Stimulated activated CD8-positive, alpha-beta memory T cell treated with anti-CD3 and anti-CD28 coated beads, Interleukin-7, amount 100 ng/mL, for 24 hours (primary cell): ENCODE measurements at places on chromosomes 1 and 21.
A peak's percentile ranks its signal among the peaks of the same experiment; 100 is the strongest.

DNA sequence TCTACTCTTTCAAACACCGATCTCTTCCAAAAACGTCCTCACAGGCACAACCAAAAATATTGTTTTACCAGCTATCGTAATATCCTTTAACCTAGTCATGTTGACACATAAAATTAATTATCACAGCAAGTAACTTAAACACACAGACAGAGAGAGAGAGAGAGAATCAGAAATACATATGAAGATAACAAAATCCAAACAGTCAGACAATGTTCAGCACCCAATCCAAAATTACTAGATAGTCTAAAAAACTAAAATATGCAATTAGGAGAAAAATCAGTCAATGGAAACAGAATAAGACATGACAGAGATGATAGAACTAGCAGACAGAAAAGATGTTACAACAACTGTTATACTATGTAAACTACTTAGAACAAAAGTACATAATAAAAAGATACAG is 537.7 kb downstream of the LMO4 start:
- DNase-seq = no peak

- DNase-seq = no peak
These were observed 248.3 kb upstream of the KAZN start for GRCh38 chr1:14350197-14350596.

DNA sequence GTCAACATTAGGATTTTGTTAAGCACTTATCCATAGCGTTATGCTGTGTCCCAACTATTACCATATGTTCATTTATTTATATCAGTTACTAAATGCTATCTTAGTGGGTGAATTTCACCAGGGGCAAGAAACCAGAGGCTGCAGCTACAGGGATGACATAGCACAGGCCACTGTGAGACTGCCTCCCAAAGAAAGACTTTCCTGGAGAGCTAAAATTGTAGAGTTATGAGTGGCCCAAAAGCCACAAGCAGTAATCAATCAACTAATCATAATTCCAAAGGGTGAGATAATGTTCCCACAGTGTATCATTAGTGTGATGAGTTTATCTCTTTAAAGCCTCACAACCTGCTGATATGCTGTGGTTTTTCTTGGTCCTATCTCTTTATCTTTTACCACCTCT is 3.8 kb upstream of the TGFB2 start:
- DNase-seq = no peak

- no peak for DNase-seq
These were observed 490 bp downstream of the SERINC2 start for GRCh38 chr1:31413405-31414001.

GRCh38 chr1:184116287-184116686 is 64.8 kb downstream of the TSEN15 start:
- DNase-seq = no peak

GRCh38 chr1:165639821-165640623 is 9.0 kb downstream of the MGST3 start:
- no peak for DNase-seq

DNA sequence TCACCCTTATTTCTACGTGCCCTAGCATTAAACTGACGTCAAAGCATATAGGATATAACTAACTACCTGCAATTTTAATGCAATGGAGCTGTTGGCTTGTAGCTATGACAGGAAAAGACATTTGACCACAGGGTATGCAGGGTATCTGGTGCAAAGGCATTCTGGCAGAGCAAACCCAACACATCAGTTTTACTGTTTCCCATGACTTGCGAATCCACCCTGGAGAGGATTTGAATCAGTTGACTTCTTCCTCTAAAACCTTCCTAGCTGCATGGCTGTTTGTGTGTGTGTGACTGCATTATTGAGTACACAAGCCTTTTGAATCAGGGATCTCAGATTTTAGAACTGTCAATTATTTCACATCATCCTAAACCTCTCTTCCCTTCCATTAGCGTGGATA is 41.7 kb upstream of the SYT14 start:
- DNase-seq = no peak

DNA sequence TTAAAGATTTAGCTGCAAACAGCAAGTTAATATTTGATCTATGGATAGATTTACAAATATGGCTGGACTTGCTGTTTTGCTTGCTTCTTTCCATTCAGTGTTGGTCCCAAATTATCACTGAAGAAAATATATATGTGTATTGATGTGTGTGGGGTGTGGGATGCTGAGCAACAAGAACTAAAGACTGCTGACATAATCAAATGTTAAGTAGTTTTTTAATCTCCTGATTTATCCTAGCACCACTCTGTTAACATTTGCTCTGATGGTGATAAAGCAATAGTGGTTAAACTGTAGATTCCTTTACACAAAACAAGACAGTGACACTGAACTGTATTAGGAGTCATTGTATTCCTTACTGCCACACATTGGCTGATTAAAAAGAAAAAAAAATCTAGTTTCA is 1023.5 kb upstream of the B3GALT2 start:
- no peak for DNase-seq

- DNase-seq = no peak
These were observed 24.3 kb downstream of the TMEM201 start for GRCh38 chr1:9612871-9613624.

DNA sequence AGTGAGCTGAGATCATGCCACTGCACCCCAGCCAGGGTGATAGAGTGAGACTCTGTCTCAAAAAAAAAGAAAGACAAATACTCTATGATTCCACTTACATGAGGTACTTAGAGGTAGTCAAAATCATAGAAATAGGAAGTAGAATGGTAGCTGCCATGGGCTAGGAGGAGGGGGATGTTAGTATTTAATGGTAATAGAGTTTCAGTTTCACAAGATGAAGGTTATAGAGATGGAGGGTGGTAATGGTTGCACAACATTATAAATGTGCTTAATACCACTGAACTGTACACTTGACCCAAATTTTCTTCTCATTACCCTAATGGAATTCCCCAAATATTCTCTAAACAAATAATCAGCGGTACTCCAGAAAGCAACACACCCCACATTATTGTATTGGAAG is 12.8 kb downstream of the EIF2B3 start:
- DNase-seq = no peak

DNA sequence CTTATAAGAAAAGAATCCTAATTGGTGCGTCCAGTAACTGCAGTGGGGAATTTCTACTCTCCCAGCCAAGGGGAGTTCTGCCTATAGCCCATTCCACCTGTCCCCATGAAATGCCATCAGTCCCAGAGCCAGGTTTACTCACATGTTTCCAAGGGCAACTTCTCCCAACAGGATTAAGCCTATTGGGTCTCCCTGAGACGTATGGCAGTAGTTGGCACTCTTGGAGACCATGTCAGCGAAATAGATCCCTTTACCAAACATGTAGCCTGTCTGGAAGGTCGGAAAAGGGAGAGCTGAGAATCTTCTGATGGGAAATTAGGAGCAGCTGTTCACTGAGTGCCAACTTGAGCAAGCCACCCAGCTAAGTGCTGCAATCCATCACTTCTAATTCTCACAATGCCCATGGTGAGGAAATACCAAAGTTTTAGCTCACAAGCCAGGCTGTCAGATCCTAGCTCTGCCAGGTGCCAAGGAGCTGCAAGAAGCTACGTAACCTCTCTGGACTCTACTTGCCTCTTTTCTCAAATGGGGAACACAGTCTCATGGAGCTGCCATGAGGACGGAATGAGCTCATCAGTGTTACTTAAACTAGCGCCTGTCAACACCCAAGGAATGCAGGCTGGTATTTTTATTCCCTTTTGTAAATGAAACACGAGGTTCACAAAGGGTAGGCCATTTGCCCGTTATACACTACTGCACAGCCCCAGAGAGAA is 43.9 kb downstream of the PARP1 start:
- no peak for DNase-seq

DNA sequence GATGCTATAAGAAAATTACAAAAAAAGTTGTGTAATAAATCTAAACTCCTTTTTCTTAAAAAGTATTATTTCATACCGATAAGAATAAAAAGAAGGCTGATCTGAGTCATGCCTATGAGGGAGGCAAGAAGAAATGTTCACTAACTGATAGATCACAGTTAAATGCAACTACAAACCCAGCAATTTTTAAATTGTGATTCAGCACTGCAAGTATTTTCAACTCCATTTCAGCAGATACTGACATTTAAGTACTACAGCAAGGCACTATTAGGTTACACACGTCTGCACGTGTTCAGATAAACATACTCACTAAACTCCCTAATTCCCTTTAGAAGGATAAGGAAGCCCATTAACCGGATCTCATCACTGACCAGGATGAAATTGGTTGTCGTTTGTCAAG is 213.3 kb upstream of the ZRANB2 start:
- no peak for DNase-seq

GRCh38 chr1:237126180-237126579 is 84.2 kb downstream of the RYR2 start:
- no peak for DNase-seq

GRCh38 chr1:175901076-175901836 is 157.9 kb upstream of the TNR start:
- no peak for DNase-seq

GRCh38 chr1:235984041-235984825 is 80.7 kb downstream of the NID1 start:
- DNase-seq = no peak

- DNase-seq = no peak
These were observed 9.3 kb upstream of the CACYBP start for GRCh38 chr1:174990382-174990999.

GRCh38 chr1:66552287-66552686 is 18.3 kb downstream of the SGIP1 start:
- no peak for DNase-seq

DNA sequence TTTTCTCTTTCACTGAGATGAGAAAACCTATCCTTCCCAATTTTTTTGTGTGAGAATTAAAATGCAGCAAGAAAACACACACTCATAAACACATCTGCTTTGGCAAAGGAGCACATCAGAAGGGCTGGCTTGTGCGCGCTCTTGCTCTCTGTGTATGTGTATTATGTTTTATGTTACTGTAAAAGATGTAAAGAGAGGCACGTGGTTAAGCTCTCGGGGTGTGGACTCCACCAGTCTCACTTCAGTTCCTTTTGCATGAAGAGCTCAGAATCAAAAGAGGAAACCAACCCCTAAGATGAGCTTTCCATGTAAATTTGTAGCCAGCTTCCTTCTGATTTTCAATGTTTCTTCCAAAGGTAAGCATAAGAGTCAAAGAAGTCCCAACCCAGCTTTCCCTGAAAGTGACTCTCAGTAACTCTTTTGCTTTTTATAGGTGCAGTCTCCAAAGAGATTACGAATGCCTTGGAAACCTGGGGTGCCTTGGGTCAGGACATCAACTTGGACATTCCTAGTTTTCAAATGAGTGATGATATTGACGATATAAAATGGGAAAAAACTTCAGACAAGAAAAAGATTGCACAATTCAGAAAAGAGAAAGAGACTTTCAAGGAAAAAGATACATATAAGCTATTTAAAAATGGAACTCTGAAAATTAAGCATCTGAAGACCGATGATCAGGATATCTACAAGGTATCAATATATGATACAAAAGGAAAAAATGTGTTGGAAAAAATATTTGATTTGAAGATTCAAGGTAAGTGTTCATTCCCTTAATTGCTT is at the start of gene CD2:
Gene CD2, plus strand, starts transcription at position 233 of the 780 bp plus-strand sequence. Its CDS starts 63 bp downstream, at position 296.
- DNase-seq = no peak

- DNase-seq = no peak
These were observed 13.7 kb downstream of the LRRC8B start for GRCh38 chr1:89538361-89538760.

DNA sequence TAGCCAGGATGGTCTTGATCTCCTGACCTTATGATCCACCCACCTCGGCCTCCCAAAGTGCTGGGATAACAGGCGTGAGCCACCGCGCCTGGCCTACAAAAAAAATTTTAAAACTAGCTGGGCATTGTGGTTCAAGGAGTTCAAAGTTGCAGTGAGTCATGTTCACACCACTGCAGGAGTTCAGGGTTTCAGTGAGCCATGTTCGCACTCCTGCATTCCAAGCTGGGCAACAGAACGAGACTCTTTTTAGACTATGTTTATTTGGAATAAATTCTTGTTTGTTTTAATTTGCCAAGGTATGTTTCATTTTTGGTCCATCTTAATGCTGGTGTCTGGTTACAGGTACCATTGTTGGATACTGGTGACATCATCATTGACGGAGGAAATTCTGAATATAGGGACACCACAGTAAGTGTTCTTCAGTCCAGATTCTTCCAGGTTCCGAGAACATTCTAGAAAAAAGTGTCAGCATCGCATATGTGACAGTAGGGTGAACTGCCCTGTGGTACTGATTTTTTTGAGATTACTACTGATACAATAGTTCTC is 3.9 kb downstream of the PGD start:
- DNase-seq = no peak

- peak; percentile 20 for DNase-seq
These were observed 28.1 kb upstream of the RNF19B start for GRCh38 chr1:32992489-32993323.

DNA sequence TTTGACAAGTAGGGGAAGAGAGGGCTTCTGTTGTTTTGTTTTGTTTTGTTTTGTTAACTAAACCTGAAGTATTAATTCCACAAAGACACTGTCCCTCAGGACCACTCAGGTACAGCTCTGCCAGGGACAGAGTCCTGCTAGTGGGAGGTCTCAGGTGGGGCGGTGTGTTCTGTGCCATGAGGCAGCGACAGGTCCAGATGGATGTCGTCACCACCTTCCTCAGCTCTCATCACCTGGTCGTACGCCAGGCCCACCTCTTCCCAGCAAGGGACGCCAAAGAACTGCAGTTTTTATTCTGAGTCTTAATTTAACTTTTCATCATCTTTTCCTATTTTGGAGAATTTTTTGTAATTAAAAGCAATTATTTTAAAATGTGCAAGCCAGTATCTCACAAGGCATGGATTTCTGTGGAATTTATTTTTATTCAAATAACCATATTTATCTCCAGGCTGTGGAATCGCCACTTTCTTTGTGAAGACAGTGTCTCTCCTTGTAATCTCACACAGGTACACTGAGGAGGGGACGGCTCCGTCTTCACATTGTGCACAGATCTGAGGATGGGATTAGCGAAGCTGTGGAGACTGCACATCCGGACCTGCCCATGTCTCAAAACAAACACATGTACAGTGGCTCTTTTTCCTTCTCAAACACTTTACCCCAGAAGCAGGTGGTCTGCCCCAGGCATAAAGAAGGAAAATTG is 62.5 kb downstream of the POFUT2 start:
- no peak for DNase-seq

- DNase-seq = no peak
These were observed 19.1 kb upstream of the RXRG start for GRCh38 chr1:165463978-165464377.

GRCh38 chr1:22537441-22538139 is 25.7 kb upstream of the EPHA8 start:
- DNase-seq = no peak

- no peak for DNase-seq
These were observed 38.6 kb downstream of the LHX4 start for GRCh38 chr1:180268556-180269075.

DNA sequence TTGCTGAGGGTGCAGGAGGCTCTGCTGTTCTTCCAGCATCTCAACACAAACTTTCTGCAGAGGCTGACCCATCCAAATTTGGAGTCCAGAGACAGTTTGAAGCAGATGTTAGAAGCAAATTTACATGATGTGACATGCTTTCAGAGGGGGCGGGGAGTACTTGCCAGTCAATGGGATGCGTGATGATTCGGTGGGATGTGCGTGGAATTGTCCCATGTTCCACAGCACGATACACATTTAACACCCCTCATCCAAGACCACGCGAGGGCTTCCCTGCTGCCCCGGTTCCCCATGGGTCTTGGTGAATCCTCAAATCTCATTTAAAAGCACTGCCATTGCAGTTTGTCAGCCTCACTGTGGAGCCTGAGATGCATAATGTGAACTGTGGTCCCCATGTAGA is 78.6 kb upstream of the TLR5 start:
- DNase-seq = no peak

- no peak for DNase-seq
These were observed 3.2 kb downstream of the ZFYVE9 start for GRCh38 chr1:52145137-52145536.
